ENCODE measurements at places on chromosomes 11 and 22. TPM values are rescaled to one million over a fixed set of nuclear protein-coding genes. Genes with fewer than 3 reads are reported as not detected.

The HEPACAM gene
- total RNA-seq = not detected

The C11orf86 gene
- total RNA-seq = not detected

The OR2AT4 gene
- total RNA-seq = not detected

The DUSP8 gene
- 1.3 TPM for total RNA-seq

DNA sequence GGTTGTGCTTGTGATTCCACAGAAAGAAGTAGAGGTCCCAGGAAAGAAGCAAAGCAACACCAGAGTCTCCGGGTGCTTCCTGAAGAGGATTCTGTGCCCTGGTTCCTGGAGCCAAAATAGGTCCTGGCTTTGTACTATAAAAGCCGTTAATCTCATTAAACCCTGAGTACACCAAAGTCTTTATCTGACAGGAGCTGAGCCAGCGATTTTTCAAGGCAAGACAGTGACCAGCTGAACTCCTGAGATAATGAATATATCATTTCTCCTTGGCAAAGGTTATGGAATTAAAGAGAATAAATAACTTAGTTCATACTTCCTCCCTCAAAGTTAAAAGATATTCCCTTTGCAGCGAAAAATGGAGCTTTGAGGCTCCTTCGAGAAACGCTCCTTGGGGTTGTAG lies 5.2 kb downstream of the TMEM138 start:
- no peak overlapping the region for H3K4me3 ChIP-seq
- H3K36me3 ChIP-seq = no peaks in the 10 kb centered on the region
- H3K27ac ChIP-seq = no peak overlapping the region
- no peak for DNase-seq

GRCh38 chr11:27255447-27255828 lies 107.6 kb downstream of the CCDC34 start:
- H3K27me3 ChIP-seq = no peaks in the 10 kb centered on the region
- H3K4me3 ChIP-seq = no peak overlapping the region
- no peak for DNase-seq
- H3K4me1 ChIP-seq = no peaks in the 10 kb centered on the region

- H3K4me1 ChIP-seq = peaks cover 4% of the 10 kb centered on the region
- no peak overlapping the region for H3K27ac ChIP-seq
- H3K36me3 ChIP-seq = no peaks in the 10 kb centered on the region
- no peak for DNase-seq
- peak overlapping the region; percentile 9 for H3K4me3 ChIP-seq
- no peaks in the 10 kb centered on the region for H3K27me3 ChIP-seq
Measured at GRCh38 chr22:50673231-50674129, 857 bp downstream of the SHANK3 start.

- no peaks in the 10 kb centered on the region for H3K4me1 ChIP-seq
- H3K4me3 ChIP-seq = no peak overlapping the region
- H3K27me3 ChIP-seq = no peaks in the 10 kb centered on the region
- H3K27ac ChIP-seq = no peak overlapping the region
- DNase-seq = no peak
- no peaks in the 10 kb centered on the region for H3K36me3 ChIP-seq
Measured at GRCh38 chr11:86901599-86901998, 53.6 kb downstream of the FZD4 start.

DNA sequence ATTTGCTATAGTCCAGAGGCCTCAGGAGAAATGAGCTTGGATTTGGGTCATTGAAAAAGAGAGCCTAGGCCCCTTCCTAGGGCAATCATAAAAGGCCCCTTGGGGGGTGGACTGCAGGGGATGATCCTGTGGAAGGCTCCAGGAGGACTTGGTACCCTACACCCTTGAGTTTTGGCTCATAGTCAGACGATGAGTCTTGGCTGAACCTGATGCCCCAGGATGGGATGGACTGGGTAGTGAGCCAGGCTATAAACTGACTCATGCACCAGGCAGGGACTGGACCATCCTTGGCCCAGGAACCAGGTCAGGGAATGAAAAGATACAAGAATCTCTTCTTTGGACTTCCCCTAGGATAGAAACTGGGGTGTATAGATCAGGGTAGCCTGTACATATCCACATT lies 54.2 kb downstream of the NAV2 start:
- DNase-seq = no peak
- H3K27ac ChIP-seq = no peak overlapping the region
- H3K4me3 ChIP-seq = no peak overlapping the region

DNA sequence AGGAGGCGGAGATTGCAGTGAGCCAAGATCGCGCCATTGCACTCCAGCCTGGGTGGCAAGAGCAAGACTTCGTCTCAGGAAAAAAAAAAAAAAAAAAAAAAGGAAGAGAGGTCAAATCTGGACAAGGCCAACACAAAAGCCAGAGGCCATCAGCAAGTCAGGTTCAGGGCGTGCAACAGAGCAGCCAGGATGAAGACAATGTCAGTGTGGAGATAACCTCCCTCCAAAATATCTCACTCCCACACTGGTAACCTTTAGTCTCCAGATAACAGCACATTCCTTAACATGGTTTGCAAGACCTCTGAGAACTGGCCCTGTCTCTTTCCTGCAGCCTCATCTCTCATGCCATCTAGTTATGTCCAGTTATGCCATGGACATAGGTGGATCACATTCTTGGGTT lies 4.7 kb downstream of the CSNK2A3 start:
- peaks cover 19% of the 10 kb centered on the region for H3K4me1 ChIP-seq
- H3K27me3 ChIP-seq = no peaks in the 10 kb centered on the region
- DNase-seq = no peak
- no peak overlapping the region for H3K27ac ChIP-seq

GRCh38 chr11:38005597-38005996 lies 1407.6 kb upstream of the RAG2 start:
- no peaks in the 10 kb centered on the region for H3K4me1 ChIP-seq
- H3K27me3 ChIP-seq = no peaks in the 10 kb centered on the region
- no peak overlapping the region for H3K27ac ChIP-seq

DNA sequence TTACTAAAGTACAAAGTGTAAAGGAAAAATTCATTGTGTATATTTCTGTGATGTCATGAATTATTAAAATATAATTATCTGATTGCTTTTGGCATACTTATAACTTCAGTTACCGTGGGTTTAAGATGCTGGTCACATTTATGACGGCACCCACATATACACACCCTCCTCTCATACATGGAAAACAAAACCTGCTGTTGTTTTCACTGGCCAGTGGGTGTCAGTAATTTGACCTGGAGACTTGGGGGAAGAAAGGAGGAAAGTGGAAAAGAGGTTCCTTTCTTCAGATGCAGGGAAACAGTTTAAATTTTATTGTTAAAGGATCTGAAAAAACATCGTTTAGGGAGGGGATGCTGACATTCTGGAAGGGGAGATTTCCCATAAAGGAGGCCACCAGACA lies 742 bp upstream of the BBOX1 start:
- no peaks in the 10 kb centered on the region for H3K36me3 ChIP-seq
- no peak overlapping the region for H3K4me3 ChIP-seq
- no peaks in the 10 kb centered on the region for H3K4me1 ChIP-seq
- H3K27ac ChIP-seq = no peak overlapping the region
- no peak for DNase-seq

DNA sequence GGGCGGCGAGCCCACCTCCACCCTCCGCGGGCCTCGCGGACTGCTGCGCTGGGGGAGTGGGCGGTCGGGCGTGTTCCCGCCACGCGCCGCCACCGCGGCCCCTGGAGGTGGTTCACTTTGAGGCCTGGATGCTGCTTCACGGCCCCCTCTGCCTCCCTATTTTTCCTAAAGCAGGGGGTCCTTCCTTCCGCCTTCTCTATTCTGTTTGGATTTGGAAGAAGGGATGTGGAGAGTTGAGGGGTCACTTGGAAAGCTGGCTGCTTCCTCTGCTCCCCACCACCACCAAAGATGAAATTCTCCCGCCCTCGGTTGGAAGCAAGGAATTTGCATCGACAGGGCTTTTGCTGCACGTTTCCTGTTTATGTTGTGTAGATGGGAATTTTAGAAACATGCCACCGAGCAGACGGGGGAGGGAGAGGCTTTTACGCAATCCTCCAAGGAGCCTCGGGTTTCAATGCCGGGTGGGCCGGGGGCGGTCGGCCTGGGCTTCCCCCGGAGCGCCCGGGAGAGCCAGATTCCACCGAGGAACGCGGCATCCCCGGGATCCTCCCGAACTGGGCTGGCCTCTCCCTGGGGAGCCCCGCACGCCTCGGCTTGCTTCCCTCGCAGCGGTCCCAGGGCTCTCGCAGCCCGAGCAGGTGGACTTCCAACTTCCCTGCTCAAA lies 403 bp upstream of the SBF2 start:
- DNase-seq = peak; percentile 81
- H3K27ac ChIP-seq = peak overlapping the region; percentile 96
- H3K4me3 ChIP-seq = peak overlapping the region; percentile 87
- H3K4me1 ChIP-seq = peaks cover 11% of the 10 kb centered on the region
